ENCODE measurements at places on chromosomes 2 and 18.

DNA sequence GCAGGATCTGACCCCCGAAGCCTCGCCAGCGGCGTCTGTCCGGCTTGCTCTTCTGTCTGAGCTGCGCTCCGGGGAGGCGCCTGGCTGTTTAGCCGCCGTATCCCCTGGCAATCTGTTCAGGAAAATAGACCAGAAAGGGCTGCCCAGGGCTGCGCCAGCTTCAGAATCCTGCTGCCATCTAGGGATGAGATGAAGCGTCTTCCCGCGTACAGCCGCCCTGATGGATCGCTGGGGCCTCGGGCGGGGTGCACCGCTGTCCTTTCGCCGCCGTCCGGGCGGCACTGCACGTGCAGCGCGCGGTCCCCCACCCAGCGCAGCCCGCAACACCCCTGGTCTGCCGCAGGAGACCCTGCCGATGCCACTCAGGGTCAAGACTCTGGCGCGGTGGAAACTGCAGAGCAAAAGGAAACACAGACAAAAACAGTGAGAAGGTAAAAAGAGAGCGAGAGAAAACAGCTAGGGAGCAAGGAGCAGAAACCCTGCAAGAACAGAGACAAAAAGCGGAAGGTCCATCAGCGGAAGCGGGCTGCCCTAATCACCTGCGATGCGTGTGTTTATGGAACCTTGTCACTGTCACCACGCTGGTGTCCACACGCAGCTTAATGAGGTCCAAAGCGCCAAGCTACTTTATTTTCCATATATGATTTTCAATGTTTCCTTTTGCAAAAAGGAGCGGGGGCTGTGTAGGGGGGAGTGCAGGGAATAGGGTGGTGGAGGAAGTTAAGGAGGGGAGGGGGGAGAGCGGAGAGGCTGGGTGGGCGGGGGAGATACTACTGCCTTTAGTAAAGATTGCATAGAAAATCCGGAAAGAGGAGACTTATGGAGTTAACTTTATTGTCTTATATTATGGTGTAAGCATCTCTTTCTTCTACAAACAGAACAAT, 2113.3 kb upstream of the PIK3C3 start:
- no peak for DNase-seq

DNA sequence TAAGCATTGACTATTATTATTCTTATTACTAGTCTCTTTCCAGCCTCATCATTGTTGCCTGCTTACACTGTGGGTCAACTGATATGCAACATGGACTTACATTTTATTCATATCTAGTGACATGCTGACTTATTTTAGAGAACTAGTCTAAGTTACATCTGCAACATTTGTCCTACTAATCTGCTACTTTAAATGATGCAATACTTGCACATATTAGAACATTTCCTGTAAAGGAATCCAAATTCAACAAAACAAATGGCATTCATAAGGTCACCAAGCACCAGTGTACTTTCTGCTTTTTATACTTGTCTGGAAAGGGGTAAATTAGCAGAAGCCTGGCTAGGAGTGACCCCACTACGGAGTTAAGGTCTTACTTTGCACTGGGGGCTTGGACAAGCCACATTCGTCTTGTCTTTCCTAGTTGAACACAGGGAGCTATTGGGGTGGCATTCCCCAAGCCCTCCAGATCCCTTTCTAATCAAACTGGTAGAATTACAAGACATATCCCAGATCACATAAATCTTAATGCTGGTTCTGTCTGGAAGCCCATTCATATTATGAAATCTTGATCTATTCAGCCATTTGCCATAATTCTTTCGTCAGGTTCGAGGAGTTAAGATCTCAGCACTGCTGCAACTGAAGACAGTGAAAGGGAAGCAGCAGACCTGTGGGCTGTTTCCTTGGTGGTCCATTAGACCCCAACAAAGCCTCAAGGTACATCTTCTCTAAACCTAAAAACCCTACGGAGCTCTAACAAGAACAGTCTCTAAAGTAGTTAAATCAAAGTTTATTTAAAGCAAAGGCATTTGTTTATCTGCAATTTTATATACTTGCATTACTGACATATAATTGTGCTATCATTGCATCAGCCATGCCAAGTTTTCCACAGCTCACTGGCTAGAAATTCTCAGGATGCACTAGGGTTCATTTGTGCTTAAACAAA, 49.9 kb upstream of the RTN4 start:
- DNase-seq: no peak

- no peak for DNase-seq
Observed at GRCh38 chr2:235291461-235291860, 202.4 kb upstream of the AGAP1 start.

- DNase-seq: no peak
Observed at GRCh38 chr2:144830543-144830942, 310.6 kb upstream of the ZEB2 start.

GRCh38 chr2:231780123-231780908, 766 bp downstream of the PDE6D start:
- DNase-seq: no peak

DNA sequence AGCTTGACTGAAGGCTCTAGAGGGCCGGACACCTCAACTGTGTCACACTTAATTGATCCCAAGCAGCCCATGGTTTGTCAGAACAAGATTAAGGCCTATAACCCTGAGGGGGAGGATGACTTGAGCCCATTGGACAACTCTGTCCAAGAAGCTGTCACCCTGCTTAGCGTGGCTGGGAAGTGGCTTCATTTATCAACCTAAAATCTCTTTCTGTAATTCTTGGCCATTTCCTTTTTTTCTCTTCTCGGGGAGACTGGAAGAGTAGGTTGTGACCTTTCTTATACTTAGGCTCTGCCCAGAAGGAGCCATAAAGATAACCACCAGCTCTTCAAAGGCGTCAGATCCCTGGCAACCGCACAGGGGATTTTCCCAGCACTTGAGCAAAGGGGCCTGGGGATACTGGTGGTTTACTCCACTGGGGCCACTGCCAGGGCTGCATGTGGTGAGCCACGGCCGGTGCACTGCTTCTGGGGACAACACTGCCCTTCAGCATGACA, 265.5 kb downstream of the CYRIA start:
- DNase-seq: no peak

DNA sequence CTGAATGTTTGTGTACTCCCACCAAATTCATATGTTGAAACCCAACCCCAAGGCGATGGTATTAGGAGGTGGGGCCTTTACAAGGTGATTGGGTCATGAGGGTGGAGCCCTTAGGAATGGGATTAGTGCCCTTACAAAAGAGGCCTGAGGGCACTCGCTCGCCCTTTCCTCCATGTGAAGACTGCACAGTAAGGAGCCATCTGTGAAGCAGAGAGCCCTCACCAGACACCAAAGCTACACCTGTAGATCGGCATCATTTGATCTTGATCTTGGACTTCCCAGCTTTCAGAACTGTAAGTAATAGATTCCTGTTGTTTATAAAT, 62.9 kb upstream of the FZD7 start:
- DNase-seq: no peak

DNA sequence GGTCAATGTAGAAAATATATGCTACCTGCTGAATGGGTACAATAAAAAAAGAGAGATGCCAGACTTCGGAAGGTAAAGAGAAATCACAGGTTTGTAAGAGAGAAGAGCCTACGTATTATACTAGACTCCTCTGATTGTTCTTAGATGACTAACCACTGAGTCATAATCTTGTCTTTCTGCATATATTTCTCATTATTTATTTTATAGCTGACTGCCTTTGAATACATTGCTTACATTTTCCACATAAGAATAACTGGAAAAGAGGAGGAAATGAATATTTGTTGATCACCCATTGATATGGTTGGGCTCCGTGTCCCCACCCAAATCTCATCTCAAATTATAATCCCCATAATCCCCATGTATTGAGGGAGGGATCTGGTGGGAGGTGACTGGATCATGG, 90.3 kb upstream of the RAB27B start:
- no peak for DNase-seq

DNA sequence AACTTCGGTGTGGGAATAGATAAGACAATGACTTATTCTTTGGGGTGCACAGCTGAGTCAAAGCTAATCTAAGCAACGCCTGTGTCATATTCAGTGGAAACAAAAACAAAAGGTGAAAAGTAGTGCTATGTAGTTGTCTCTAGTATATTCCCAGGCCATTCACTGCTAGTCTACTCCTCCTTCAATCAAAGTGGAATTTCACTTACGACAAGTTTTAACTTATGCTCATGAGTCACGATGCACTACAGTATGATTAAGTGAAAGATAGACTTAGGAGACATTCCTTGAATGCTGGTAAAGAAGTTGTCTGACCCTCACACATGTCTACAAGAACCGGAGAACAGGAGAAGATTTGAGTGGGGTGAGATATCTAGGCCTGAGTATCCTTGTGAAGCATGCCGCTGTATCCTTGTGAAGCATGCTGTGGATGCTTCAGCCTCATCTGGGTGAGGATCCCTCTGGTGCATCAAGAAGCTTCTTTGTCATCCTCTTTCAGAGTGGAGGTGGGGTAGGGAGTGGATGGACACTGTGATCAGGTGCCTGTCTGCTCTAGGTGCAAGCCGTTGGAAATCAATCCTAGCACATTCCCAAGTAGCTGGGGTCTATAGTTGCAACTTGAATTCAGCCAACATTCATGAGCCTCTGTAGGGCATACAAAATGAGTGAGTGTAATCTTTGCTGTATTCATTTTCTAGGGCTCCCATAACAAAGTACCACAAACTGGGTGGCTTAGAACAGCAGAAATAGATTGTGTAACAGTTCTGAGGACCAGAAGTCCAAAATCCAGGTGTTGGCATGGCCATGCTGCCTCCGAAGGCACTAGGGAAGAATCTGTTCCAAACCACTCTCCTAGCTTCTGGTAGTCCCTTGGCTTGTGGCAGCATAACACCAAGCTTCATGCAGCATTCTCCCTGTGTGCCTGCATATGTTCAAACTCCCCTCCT, 173.5 kb upstream of the FN1 start:
- DNase-seq: no peak

DNA sequence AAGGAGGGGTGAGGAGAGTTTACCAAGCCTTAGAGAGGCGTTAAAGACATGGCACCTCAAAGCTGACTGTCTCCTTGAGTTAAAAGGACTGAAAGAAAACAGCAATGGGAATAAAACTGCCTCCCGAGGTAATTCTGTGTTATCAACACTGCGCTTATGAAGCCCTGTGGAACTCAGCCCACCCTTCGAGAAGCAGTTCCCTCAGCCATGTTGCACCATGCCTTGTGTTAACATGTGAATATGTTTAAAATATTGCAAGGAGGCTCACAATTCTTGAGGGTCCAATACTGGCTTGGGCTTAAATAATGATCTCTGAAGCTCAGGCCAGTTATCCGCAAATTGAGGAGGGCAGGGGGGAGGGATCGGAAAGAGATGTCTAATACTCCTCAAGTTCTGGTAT, 14.7 kb downstream of the KLF7 start:
- no peak for DNase-seq

GRCh38 chr2:104746299-104746698, 107.6 kb upstream of the POU3F3 start:
- no peak for DNase-seq

- no peak for DNase-seq
Observed at GRCh38 chr2:86021396-86022378, 84.0 kb downstream of the POLR1A start.

DNA sequence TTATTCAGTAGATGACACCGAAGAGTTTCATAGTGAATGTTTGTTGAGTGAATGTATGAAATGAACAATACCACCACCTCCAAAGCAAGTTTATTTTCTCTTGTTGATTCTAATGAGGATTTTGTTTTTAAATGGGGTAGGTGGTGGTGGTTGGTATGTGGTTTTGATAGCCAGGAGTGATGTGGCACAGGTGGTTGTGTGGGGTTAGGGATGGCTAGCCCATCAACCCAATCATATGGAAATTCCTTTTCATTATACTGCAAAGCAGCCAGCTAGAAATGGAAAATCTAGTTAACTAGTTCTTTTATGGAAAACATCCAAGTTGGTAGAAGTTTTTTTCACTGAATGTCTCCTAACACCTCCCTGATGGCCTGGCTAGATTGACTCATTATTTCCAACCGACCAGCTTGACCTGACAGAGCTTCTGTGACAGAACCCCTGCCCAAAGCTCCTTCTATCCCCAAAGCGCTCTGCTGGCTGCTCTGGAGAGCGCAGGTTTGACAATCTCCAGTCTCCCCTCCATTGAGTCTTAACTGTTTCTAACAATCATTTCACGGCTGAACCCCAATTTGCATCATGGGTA, 376.9 kb downstream of the MTX2 start:
- DNase-seq: no peak

DNA sequence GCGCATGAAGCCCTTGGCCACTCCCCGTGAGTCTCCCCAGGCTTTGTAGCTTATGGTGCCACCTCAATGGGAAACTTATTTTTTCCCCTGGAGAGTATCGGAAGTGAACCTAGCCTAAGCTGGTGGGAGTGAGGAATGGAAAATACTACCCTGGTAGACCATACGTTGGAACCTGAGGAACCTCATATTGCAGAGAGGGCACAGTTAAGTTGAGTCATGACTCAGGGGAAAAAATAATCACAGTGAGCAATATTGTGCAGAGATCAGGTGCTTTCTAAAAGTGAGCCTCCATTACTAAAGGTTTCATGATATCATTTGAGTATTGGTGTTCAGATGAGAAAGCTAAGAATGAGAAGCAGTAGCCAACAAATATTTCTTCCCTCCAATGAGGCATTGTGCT, 360.5 kb upstream of the NT5C1B start:
- DNase-seq: no peak

DNA sequence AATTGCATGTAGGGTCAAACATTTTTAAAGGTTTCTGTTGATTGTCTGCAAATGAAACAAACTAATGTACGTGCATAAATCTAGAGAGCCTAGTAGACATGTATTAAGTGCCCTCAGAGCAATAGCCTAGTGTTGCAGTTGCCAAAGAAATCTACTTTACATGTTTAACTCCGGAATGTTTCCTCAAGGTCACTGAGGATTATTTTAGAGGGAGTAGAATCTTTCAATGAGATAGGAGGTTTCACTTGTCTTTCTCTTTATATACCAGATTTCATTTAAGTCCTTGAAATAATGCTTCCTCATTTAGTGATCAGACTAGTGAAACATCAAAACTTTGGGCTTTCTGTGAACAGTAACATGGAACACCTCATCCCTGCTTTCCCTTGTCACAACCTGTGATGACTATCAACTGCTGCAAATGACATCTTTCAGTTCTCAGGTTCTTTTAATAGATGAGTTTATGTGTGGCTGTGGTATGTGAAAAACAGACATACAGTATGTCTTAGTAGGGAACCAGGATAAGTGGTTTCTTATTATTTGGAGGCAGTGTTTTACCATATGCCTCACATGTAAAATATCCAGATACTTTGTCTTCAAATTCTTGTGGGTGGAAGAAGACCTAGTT, 5.5 kb downstream of the UBE2E3 start:
- DNase-seq: no peak

DNA sequence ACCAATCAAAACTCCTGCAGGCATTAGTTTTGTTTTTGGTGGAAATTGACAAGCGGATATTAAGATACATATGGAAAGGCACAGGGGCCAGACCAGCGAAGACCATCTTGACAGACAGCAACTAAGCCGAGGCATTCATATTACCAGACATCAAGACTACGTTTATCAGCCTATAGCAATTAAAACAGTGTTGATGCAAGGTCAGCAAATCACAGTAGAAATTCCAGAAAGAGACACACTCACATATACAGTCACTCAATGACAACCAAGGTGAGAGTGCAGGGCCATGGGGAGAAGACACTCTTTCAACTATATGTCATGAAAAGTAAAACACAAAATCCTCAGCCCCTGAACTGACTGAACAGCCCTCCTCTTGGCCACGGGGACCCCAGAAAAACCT, 164.6 kb downstream of the TPO start:
- DNase-seq: no peak

- no peak for DNase-seq
Observed at GRCh38 chr18:22848615-22849014, 84.5 kb upstream of the RBBP8 start.

- no peak for DNase-seq
Observed at GRCh38 chr2:119718501-119719260, 39.7 kb downstream of the TMEM177 start.

- DNase-seq: no peak
Observed at GRCh38 chr2:152098496-152099366, at the start of gene CACNB4. Gene CACNB4 (minus strand): TSS chr2:152099044.

All from activated T-helper 1 cell treated with Interleukin-2 at 50 U/mL for 16 hours (primary cell).